ENCODE measurements at places on chromosomes 6 and 20.
A peak's percentile ranks its signal among the peaks of the same experiment; 100 is the strongest.

- DNase-seq, result no peak
These were observed 191.4 kb upstream of the PLN start for GRCh38 chr6:118356686-118357085.

DNA sequence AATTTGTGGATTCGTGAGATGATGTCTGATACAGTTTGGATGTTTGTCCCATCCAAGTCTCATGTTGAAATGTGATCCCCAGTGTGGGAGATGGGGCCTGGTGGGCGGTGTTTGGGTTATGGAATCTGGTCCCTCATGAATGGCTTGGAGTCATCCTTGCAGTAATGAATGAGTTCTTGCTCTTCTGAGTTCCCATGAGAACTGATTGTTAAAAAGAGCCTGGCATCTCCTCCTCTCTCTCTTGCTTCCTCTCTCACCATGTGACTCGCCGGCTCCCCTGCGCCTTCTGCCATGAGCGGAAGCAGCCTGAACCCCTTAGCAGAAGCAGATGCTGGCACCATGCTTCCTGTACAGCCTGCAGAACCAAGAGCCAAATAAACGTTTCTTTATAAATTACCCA is 30.5 kb upstream of the RPP40 start:
- no peak for DNase-seq

DNA sequence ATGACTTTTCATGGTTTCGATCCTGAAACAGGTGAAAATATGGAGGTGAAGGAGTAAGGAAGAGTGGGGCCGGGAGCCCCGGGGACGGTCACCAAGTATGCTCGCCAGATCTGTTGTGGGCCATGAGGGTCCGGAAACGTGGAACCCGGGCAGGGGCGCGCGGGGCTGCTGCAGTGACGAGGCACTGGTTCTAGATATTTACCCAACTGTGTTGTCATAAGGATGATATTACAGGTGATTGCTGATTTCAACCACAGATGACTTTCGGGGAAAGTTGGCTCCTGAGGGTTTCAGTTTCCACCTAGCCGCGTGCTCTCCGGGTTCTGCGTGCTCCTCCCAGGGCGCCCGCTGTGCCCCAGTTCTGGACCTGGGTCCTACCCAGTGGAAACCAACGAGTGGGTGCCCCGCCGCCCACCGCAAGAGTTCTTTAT is 12.2 kb downstream of the RAET1G start:
- DNase-seq, result no peak

- no peak for DNase-seq
These were observed 353.1 kb downstream of the LAMA2 start for GRCh38 chr6:129236001-129236517.

DNA sequence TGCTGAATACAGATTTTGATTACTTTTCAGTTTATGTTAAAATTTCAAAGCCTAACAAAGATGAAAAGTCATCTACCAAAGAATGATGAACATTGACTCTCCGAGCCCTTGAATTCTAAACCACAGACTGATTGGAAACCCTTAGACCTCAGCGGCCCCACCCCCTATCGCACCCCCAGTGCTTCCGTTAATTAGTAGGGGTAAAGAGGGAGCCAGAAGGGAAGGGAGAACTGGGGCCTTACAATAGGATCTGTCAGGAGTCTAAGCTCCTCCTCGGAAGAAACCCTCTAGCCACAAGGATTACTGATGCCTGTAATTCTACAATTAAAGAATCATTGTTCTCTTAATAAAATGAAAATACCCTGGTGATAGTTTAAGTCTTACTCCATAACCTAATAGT is 79.7 kb upstream of the JARID2 start:
- no peak for DNase-seq

- no peak for DNase-seq
These were observed 2.7 kb upstream of the ZNF341 start for GRCh38 chr20:33729101-33729500.

- DNase-seq, result no peak
These were observed 7.7 kb upstream of the TTLL2 start for GRCh38 chr6:167317172-167317571.

GRCh38 chr20:49603209-49603627 is 35.3 kb upstream of the PTGIS start:
- DNase-seq, result no peak

DNA sequence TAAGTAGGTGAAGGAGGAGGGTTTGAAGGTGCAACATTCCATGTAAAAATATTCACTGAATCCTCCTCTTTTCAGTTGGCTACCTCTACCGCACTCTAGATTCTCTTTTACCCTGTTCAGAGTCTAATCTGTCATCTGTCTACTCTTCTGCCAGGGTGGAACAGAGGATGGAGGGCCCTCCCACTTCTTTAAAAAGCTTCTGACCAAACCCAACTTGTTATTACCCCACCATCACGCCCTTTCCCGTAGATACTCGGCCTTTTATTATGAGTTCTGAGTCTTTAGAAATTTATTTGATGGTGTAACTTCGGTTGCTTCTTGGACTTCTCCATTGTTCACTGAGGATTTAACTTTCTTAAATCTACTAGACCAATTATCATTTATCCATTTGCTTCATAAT is 11.7 kb downstream of the STX11 start:
- no peak for DNase-seq

DNA sequence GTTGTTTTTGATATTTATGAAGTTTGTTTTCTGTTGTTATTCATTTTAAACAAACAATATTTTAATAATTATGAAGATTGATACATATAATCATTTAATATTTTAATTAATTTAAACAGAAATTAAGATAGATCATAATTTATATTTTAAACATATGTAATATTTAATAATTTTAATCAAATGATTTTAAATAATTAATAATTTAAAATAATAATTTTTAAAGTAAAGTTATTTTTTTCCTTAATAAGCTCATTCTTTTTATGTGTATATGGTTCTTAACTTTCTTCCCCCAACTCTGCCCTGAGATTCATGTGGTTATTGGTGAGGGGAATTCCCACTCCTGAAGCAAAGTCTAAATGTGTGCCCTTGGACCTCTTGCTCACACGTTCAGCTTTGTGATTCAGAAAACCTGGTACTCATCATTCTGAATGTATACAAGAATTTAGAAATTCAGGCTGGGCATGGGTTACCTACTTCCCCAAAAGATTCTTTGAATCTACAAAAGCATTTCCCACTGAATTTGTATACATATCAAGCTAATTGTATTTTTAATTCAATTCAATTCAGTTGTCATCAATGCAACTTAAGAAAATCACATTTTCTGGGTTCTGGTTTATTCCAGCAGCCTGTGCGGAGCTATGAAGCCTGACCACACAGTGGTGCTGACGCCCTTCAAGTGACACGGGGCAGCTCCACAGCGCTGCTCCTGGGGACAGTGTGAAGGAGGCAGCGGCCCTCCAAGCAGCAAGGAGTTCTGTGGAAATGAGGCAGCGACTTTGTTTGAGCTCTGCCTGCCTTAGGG is 168.9 kb upstream of the UST start:
- peak; percentile 53 for DNase-seq

- no peak for DNase-seq
These were observed 141.2 kb downstream of the PDE7B start for GRCh38 chr6:135992739-135993138.

DNA sequence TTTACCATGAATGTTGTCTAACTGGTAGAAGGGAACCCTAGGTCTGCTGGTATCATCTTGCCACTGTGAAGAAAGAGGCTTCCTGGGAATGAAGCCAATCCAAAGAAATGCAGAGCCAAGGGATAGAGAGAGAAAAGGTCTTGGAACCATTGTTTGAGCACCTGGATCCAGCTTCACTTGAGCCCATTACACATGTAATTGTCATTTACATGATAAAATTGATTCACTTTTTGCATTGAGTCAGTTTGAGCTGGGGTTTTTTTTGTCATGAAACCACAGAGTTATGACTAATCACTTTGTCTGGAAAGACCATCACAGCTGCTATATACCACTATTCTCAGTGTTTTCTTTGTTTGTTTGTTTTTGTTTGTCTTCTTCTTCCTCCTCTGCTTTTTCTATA is 112.3 kb downstream of the CBLN4 start:
- DNase-seq, result no peak

GRCh38 chr6:30922447-30922852 is 8.4 kb downstream of the VARS2 start:
- no peak for DNase-seq

GRCh38 chr6:44487002-44487401 is 99.5 kb downstream of the CDC5L start:
- no peak for DNase-seq

GRCh38 chr20:5342021-5342420 is 25.3 kb upstream of the PROKR2 start:
- DNase-seq, result no peak

DNA sequence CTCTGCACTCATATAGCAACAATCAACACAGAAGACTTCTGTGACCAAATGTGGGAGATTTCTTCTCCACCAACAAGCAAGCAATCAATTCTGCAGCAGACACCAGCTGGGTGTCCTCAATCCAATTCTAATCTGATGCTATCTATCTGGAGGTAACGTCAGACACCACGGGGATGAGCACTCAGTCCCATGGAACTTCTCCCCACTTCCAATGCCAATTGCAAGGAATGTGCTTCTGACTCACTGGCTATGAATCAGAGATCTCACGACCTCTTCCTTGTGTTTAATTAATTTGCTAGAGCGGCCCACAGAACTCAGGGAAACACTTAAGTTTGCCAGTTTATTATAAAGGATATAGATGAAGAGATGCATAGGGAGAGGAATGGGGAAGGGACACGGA is 103.5 kb upstream of the SIRPG start:
- DNase-seq, result no peak

DNA sequence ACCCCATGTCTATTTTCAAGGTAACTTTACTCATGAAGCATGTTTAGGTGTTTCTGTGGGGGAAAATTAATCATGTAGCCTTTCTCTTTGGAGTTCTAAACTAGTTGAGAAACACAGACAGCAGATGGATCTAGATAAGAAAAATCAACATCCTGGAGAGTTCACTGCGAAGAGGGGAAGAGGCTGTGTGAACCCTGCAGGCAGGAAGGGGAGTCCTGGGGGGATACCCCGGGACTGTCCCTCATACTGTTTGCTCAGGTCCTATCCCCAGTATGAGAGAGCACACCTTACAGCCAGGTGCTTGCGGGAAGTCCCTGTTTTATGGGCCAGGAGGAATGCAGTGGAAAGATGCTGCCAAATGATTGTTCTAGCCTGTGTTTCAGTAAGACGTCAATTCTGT is 32.7 kb downstream of the CHMP4B start:
- no peak for DNase-seq

DNA sequence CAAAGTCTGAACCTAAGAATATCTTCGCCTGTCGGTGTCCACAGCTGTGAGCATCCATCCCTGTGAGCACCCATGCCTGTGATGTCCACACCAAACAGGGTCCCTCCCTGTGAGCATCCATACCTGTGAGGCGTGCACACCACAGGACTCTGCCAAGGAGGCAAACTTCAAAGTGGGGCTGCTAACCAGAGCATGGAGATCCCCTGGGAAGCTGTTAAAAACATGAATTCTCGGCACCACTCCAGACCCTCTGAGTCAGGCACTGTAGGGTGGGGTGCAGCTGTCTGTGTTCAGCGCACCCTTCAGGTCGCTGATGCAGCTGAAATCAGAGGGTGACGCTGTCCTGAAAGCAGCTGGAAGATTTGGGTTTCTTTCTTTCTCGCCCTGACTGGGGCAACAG is 85.4 kb upstream of the NXT1 start:
- DNase-seq, result no peak

DNA sequence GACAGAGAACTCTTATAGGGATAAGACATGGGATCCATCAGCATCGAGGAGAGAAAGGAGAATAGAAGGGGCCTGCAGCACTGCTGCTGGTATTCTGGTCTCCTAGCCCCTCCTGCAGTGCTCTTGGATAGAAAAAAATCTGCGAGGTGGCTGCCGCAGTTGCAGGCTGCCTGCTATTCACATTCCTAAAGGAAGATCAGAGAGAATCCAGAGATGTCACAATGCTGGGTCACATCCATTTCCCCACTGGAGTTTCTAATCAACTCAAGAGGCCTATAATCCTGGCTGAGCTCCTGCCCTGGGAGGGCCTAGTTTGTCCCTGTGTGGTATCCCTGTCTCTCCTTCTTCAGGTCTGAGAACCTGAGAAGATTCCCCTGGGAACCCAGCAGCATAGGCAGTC is 357.8 kb downstream of the MAFB start:
- no peak for DNase-seq

DNA sequence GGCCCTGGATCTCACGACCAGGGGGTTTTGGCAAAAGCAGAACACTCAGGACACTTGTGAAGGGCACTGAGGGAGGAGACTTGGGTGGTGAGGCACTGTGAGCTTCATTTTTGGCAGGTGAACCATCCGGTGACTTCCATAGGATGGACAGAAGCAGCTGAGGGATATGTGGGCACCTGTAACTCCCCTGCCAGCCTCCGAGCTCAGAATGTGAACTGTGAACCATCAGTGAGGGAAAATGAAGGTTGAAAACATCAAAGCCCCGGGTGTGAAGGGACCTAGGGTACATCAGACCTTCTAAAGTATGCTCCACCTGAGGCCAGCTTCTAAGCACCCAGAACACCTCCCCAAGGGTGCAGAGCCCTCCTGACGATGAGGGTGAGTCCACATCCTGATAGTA is 53.2 kb downstream of the FAXC start:
- DNase-seq, result no peak

DNA sequence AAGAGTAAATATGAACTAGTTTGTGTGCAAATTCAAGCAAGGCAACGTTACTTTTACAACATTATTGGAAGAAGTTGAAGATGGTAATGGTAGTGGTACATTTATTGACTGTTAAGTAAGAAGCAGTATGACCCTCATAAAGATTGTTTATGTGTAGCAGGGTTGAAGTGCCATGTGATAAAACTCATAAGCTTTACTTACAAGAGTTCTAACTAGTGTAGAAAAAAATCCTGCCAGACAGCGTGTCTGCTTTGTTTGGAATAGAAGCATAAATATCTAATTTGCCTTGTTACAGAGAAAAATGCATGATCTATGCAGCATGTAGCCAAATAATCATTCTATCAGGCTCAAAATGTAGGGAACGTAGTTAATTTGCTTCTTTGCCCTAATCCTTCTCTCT is 450.8 kb upstream of the SOX4 start:
- DNase-seq, result no peak

All from CD4-positive, alpha-beta T cell treated with Interleukin-21 for 1 hour (primary cell).